Activated T-cell treated with anti-CD3 and anti-CD28 coated beads, Interleukin-2, amount 50 U/mL, for 72 hours (primary cell): ENCODE measurements at places on chromosomes 11 and 22. TPM values are rescaled to one million over a fixed set of nuclear protein-coding genes. Genes with fewer than 3 reads are reported as not detected.

Gene ANGPTL5
- total RNA-seq: not detected

Gene SULT4A1
- not detected for total RNA-seq

DNA sequence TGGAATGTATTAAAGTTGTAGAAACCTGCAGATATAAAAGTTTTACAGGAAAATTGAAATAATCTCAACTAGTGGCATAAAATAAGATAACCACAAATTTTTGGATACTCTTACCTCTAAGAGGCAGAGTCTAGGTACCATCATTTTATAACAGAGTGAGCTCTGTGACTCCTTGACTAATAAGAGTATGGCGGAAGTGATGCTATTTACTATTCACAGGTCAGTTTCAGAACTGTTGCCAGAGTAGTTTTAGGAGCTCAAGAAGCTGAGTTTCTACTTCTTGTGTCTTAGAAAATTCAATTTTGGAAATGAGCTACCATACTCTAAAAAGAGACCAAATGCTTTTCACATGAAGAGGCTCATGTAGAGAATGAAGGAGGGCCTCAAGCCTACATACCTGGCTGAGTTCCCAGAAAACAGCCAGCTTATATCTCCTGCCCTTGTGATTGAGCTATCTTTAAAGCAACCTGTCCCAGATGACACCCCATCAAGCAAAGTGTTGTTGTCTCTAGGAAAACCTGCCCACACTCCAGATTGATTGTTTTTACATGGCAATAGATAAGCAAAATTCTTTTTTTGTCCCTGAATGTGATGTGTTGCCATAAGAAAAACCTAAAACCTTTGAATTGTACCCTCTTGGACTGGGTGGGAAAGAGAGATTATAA lies 712.8 kb upstream of the CNTN5 start:
- no peaks in the 10 kb centered on the region for H3K36me3 ChIP-seq
- no peak for DNase-seq
- no peak overlapping the region for H3K4me3 ChIP-seq
- no peak overlapping the region for H3K27ac ChIP-seq

DNA sequence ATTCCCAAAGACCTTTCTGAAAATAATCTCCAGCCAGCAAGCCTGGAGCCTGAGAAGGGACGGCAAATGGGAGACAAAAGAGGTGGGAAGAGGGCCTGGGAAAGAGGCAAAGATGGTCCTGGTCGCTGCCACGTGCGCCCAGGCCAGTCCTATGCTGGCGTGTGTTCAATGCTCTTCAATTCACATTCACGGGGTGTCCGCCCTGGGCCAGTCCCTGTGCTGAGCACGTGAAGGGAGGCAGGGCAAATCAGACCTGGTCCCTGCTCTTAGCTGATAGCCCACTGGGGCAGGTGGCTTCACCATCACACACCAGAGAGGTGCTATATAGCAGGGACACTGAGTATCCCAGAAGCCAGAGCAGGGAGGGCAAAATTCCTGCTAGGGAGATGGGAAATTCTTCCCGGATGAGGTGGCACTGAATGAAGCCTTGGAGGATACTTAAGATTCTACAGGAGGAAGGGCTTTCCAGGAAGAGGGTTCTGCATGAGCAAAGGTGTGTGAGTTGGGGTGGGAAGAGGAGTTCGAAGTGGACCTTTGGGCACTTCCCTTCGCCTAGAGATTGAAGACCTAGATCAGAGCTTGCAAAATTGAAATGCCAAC lies 148.2 kb downstream of the CHST1 start:
- no peak for DNase-seq
- no peaks in the 10 kb centered on the region for H3K4me1 ChIP-seq
- no peaks in the 10 kb centered on the region for H3K36me3 ChIP-seq

Gene TCN2
- total RNA-seq: 1.3 TPM

Gene PKDREJ
- not detected for total RNA-seq

DNA sequence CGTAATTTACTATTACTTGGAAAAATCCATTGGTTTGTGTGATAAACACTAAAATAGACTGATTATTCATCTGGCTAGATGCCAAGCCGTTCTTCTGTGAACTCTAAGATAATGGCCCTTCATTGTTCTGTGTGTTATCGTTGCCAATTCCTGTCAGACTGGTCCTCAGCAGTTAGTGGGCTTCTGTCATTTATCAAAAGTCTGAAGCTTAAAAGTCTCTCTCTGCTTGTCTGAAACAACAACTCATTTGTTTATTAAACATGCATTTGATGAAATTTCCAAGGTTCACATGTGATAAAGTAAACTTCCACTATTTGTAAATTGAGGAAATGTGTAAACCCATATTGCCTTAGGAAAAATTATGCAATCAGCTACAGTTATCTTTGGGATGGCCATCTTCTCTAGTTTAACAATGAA lies 21.1 kb upstream of the RDX start:
- DNase-seq: no peak
- no peak overlapping the region for H3K27ac ChIP-seq
- H3K4me1 ChIP-seq: peaks cover 3% of the 10 kb centered on the region

DNA sequence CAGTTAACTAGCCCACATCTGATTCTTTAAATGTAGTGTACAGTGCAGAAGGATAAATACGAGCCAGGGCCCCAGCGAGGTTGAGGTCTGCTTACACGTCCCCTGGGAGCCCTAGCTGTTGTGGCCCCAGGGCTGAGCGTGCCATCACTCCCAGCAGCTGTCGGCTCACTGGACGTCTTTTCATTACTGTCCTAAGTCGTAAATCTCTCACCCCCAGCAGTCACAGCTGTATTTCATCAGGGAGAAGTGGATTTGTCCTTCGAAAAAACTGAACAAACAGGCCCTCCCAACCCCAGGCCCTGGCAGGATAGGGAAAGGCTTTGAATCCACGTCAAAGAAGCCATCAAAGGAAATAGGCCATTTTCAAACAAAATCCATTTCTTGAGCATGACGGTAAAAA lies 110.4 kb upstream of the CSNK2A3 start:
- H3K4me1 ChIP-seq: no peaks in the 10 kb centered on the region
- H3K36me3 ChIP-seq: no peaks in the 10 kb centered on the region
- DNase-seq: no peak
- H3K27me3 ChIP-seq: no peaks in the 10 kb centered on the region

GRCh38 chr11:45809456-45810395 lies 4.8 kb downstream of the SLC35C1 start:
- no peak for DNase-seq
- H3K27ac ChIP-seq: peak overlapping the region; percentile 52
- peaks cover 39% of the 10 kb centered on the region for H3K4me1 ChIP-seq
- H3K36me3 ChIP-seq: no peaks in the 10 kb centered on the region
- H3K4me3 ChIP-seq: no peak overlapping the region
- H3K27me3 ChIP-seq: no peaks in the 10 kb centered on the region

- peak overlapping the region; percentile 100 for H3K27ac ChIP-seq
- H3K36me3 ChIP-seq: peaks cover 49% of the 10 kb centered on the region
- DNase-seq: peak; percentile 45
- H3K27me3 ChIP-seq: no peaks in the 10 kb centered on the region
Observed at GRCh38 chr11:93740031-93740729, 1.1 kb downstream of the TAF1D start.

Gene VWCE
- 11.8 TPM for total RNA-seq

Gene UBE2L3
- 42.7 TPM for total RNA-seq

- no peak for DNase-seq
- H3K4me1 ChIP-seq: peaks cover 27% of the 10 kb centered on the region
- H3K36me3 ChIP-seq: peaks cover 13% of the 10 kb centered on the region
- H3K27me3 ChIP-seq: no peaks in the 10 kb centered on the region
- no peak overlapping the region for H3K4me3 ChIP-seq
Observed at GRCh38 chr22:23691748-23692423, 1.1 kb downstream of the RGL4 start.

- no peaks in the 10 kb centered on the region for H3K36me3 ChIP-seq
- H3K4me3 ChIP-seq: no peak overlapping the region
- peaks cover 14% of the 10 kb centered on the region for H3K27me3 ChIP-seq
- H3K27ac ChIP-seq: no peak overlapping the region
- H3K4me1 ChIP-seq: no peaks in the 10 kb centered on the region
Observed at GRCh38 chr11:30150425-30150824, 80.4 kb upstream of the FSHB start.

Gene RAC2
- 620 TPM for total RNA-seq

- DNase-seq: no peak
- no peak overlapping the region for H3K27ac ChIP-seq
- H3K4me1 ChIP-seq: no peaks in the 10 kb centered on the region
- H3K27me3 ChIP-seq: peaks cover 64% of the 10 kb centered on the region
- H3K36me3 ChIP-seq: no peaks in the 10 kb centered on the region
- no peak overlapping the region for H3K4me3 ChIP-seq
Observed at GRCh38 chr11:57230791-57231538, 6.1 kb downstream of the APLNR start.

Gene INPPL1
- total RNA-seq: 147 TPM

GRCh38 chr22:38465673-38466490 lies 2.0 kb upstream of the KDELR3 start:
- H3K27ac ChIP-seq: no peak overlapping the region
- peaks cover 64% of the 10 kb centered on the region for H3K27me3 ChIP-seq
- peaks cover 15% of the 10 kb centered on the region for H3K4me1 ChIP-seq
- H3K36me3 ChIP-seq: no peaks in the 10 kb centered on the region
- DNase-seq: no peak

Gene PRODH
- total RNA-seq: 0.76 TPM

Gene MISFA
- total RNA-seq: 3.1 TPM

- H3K4me1 ChIP-seq: peaks cover 14% of the 10 kb centered on the region
- H3K4me3 ChIP-seq: peak overlapping the region; percentile 89
- H3K27ac ChIP-seq: peak overlapping the region; percentile 28
- no peaks in the 10 kb centered on the region for H3K36me3 ChIP-seq
- DNase-seq: no peak
- H3K27me3 ChIP-seq: peaks cover 49% of the 10 kb centered on the region
Observed at GRCh38 chr11:110092111-110092514, 1.1 kb upstream of the ZC3H12C start.

GRCh38 chr22:38911434-38911833 lies 39.4 kb upstream of the CBX6 start:
- H3K4me3 ChIP-seq: no peak overlapping the region
- DNase-seq: no peak
- H3K4me1 ChIP-seq: no peaks in the 10 kb centered on the region

GRCh38 chr11:2571598-2572281 lies 126.9 kb downstream of the KCNQ1 start:
- H3K36me3 ChIP-seq: no peaks in the 10 kb centered on the region
- H3K4me3 ChIP-seq: no peak overlapping the region
- no peaks in the 10 kb centered on the region for H3K27me3 ChIP-seq
- no peak overlapping the region for H3K27ac ChIP-seq

- peaks cover 74% of the 10 kb centered on the region for H3K4me1 ChIP-seq
- peaks cover 4% of the 10 kb centered on the region for H3K36me3 ChIP-seq
- H3K27me3 ChIP-seq: no peaks in the 10 kb centered on the region
Observed at GRCh38 chr11:118783724-118784495, 7.1 kb downstream of the DDX6 start.
